ENCODE measurements at places on chromosomes 5 and 9. TPM values are rescaled to one million over a fixed set of nuclear protein-coding genes. Genes with fewer than 3 reads are reported as not detected.

ARSI gene
- 0.14 TPM for total RNA-seq

- no peak for DNase-seq
Measured at GRCh38 chr9:81417299-81417675, 272.1 kb downstream of the TLE1 start.

DNA sequence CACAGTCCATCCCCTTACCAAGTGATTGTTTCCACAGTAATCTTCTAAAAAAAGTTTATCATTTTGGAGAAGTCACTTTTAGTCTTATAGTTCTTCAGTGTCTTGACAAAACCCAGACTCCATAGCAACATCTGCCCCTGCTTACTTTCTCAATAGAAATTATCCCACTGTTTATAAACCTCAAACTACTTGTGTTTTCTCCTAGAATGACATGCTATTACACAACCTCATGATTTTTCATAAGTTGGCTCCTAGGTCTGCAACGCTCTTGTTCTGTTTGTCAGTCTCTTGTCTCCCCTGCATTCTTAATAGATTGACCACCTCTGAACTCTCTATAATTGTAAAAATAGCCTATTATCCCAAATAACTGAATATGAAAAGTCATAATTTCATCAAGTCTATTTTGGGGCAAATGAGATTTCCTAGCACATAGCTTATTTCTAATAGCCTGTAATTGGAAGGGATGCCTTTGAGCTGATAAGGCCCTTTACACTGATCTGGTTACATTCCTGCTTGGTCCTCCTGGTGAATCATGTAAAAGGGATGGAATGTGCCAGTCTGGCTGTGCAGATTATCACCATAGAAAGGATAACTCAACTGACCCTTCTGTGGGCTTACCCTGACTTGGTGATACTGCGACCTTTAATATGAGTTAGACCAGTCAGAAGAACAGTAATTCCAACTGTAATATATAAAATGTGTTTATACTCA lies 69.6 kb downstream of the CHSY3 start:
- no peak for DNase-seq

DNA sequence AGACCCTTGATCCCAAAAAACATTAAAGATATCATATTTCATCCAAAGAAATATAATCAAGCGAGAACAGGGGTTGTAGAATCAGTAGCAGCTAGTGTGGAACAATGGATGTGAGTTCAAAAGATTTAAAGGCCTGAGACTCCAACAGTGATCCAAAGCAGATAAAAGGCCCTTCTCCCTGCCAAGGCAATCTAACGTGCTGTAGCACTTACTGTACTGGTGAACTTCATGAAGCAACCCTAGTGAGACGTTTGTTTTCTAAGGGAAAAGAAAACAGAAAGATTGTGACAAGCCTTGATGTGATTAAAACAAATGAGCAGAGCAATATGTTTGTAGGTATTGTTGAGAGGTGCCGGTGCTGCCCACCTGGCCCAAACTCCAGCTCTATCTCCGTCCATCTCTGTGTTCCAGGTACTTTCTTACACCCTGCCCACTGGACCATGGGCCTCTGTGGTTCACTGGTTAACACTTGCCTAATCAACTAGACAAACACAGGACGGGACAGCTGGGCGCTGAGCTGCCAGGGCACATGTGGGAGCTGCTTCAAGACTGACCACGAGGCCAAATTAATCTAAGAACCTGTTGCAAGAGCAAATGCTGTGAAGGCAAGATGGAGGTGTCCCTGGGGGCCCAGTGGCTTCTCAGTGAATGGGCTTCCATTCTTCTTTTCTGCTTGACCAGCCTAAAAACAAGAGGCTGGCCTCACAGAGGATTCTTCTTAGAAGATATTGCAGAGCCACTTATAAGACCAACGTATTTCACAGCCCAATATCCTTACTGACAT lies 265.5 kb downstream of the CWC27 start:
- no peak for DNase-seq

DNA sequence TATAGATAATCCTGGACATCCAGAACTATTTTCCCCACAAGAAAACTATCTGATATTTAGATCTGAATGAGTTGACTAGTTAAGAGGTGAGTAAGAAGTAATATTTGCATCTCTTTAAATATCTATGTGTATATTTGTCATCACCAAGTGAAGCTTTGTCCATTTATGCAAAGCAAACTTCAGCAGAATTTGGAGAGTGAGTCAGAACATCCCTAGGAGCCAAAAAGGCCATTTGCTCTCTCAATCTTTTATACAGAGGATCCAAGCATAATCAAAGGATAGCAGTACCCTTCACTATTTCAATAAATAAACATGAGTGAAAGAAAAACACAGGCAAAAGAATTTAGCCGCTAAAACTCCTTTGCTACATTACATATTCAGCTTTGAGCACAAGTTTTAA lies 454.4 kb downstream of the NR2F1-AS1 start:
- no peak for DNase-seq

- no peak for DNase-seq
Measured at GRCh38 chr5:95519151-95519550, 35.6 kb downstream of the SKIC3 start.

DNA sequence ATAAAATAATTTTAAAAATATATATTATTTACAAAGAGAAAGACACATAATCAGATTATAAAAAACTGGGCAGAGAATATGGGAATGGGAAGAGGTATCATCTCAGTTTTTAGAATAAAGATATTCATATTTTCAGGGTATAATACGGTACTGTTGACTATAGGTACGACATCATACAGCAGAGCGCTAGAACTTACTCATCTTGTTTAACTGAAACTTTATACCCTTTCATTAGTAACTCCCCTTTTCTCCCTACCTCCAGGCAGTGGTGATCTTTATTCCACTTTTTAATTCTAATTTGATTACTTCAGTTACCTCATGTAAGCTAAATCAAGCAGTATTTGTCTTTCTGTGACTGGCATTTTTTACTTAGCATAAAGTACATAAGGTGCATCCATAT lies 742.1 kb downstream of the MTRR start:
- no peak for DNase-seq

- no peak for DNase-seq
Measured at GRCh38 chr9:71514344-71514975, 253.9 kb downstream of the CEMIP2 start.

- DNase-seq = no peak
Measured at GRCh38 chr5:168370831-168371230, 79.4 kb downstream of the WWC1 start.

- no peak for DNase-seq
Measured at GRCh38 chr5:170591054-170591453, 87.2 kb downstream of the KCNIP1 start.
